Esophagus muscularis mucosa (tissue), 4 donors: ENCODE measurements at places on chromosomes 7 and 10.

GRCh38 chr10:119524720-119525070 lies 17.8 kb downstream of the RGS10 start:
- DNase-seq, result no peak

GRCh38 chr10:79396520-79396919 lies 48.9 kb downstream of the ZCCHC24 start:
- DNase-seq, result no peak

DNA sequence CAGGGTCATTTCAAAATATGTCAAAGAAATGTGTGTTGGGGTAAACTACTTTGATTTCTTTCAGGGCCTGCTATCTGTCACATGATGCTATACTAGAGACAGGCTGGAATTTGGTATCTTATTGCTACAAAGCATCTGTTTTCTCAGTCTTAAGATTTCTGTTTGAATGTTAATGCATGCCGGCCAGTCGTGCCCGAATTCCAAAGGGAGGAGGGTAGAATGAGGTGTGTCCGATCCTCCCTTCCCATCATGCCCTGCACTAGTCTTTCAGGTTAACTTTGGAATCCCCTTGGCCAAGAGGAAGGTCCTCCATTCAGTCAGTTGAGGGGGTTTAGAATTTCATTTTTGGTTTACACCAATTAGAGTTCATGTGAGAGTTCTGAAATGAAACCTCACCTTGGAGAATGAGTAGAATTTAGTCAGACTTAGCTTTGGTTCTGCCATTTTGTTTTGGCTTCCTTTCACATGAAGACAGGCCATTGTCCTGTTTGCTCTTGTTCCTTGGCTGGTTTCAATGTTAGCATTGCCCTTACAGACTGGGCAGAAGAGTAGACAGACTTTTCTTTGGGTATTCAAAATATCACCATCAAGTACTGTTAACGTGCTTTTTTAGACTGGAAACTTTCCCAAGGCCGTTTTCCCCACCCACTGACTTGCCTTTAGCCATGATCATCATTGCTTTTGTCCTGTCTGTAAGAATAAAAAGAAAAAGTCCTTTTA lies 95.8 kb downstream of the CAMK1D start:
- DNase-seq, result no peak

DNA sequence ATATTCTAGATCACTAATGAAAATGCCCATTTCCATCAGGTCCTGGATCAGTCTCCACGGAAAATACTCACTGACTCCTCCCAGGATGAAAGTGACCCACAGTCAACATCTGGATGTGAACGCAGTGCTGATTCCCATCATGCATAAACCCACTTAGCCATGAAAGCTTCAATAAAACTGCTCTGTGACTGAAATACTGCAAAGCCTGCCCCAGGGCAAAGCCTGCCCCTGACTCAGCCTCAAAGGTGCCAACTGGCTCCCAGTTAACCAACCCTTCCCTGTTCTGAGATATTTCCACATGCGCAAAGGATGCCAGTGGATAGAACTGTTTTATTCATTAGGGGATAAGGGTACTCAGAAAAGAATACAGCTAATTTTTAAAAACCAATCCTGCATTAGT lies 24.0 kb downstream of the OSBPL3 start:
- DNase-seq, result no peak

DNA sequence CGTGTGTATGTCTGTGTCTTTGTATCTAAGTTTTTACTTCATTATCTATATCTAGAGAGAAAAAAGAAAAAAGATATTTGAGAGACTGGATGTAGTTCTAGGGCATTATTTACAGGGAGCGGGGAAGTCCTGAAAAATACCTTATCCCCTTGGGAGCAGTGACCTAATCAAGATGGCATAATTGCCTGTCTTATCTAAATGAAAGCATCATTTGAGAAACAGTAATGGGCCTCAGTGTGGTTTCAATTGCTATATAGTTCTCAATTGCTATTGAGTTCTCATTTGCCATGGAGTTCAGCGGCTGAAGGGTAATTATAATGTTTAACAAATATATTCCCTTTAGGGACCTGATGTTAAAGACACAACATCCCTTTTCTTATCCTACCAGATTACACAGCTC lies 216.5 kb downstream of the PLXNA4 start:
- DNase-seq, result no peak

GRCh38 chr7:121038717-121039509 lies 50.4 kb downstream of the CPED1 start:
- no peak for DNase-seq

DNA sequence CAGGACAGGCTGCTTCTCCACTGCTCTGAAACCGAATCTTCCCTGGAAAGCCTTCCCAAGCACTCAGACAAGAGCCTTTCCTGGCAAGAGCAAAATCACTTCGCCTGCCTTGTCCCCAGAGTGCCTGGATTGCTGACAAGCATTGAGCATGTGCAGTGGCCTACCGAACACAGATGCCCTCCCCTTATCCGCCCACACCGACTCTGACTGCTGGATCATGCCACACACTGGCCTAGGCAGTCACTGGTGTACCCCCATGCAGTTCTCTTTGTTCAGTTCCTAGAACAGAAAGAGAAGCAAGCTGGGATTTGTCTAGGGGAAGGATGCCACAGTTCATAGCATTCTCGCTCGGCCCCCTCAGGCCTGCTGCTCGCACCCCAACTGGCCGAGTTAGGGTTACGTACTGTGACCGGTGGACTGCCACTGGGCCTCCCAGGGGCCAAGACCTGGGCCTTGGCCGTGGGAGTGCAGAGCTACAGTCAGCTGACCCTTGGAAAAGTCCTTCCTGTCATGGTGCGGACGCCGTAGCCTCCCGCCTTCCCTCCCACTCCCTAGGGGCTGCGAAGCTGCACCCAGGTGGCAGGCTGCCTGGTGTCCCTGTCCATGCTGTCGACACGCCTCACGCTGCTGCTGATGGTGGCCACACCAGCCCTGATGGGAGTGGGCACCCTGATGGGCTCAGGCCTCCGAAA lies 6.9 kb downstream of the ABCB8 start:
- no peak for DNase-seq

GRCh38 chr10:69337296-69338132 lies 59.2 kb downstream of the HK1 start:
- no peak for DNase-seq

- no peak for DNase-seq
Measured at GRCh38 chr10:89591111-89591795, 53.8 kb downstream of the PANK1 start.

- no peak for DNase-seq
Measured at GRCh38 chr7:2956526-2957368, 86.9 kb downstream of the CARD11 start.

DNA sequence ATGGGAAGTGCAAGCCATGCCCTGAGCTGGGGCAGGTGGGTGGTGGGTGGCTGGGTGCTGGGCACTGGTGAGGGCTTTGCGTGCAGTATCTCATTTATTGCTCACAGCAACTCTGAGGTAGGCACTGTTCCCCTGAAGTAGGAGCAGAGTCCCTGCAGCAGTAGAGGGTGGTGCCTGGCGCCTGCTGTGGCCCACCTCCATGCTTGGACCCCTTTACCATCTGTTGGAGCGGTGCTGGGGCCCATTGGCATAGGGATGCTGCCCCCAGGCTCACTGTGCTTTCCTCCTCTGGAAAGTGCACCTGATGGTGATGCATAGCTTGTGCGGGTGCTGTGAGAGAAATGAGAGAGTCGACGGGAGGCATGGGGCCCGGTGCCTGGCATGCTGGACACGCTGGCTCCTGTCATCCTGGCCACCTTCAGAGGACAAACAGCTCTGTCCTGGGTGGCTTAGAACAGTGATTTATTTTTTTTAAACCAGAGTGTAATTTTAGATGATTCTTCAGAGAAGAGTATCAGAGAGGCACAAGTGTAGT lies 10.4 kb downstream of the SFRP5 start:
- no peak for DNase-seq

GRCh38 chr7:151454305-151454704 lies 14.4 kb upstream of the CRYGN start:
- no peak for DNase-seq

DNA sequence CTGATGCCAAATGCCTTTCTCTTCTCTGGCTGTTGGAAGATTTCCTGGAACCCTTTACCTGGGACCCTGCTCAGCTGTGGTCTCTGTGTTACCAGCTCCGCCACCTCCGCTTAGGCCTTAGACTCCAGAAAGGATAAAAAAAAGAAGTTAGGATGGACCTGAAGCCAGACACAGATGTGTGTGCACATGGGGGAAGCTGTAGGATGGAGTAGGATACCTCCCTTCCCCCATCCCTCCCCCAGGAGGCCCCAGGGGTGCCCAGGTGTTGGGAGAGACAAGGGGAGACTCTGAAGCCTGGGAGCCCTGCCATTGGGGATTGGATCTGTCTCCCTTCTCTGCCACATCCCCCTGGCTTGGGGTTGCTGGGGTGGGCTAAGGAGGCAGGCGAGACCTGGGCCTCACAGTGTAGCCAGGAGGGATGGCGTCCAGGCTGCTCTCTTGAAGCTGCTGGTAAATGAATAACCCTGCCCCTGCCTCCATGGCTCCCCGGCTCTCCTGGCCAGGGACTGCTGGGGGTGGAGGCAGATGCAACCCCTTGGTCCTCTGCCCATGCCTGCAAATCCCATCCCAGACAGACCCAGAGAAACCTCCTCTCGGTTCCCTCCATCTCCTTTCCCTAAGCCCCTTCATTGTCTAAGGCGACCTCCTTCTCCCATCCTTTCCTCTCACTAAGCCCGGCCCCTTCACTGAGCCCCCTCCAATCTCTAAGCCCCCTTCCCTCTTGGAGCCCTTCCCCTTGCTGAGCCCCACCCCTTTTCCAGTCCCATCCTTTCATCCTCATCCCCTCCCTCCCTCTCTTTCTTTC lies 8.0 kb downstream of the CLDN3 start:
- DNase-seq, result no peak

- no peak for DNase-seq
Measured at GRCh38 chr10:132251928-132252327, 55.8 kb downstream of the STK32C start.

DNA sequence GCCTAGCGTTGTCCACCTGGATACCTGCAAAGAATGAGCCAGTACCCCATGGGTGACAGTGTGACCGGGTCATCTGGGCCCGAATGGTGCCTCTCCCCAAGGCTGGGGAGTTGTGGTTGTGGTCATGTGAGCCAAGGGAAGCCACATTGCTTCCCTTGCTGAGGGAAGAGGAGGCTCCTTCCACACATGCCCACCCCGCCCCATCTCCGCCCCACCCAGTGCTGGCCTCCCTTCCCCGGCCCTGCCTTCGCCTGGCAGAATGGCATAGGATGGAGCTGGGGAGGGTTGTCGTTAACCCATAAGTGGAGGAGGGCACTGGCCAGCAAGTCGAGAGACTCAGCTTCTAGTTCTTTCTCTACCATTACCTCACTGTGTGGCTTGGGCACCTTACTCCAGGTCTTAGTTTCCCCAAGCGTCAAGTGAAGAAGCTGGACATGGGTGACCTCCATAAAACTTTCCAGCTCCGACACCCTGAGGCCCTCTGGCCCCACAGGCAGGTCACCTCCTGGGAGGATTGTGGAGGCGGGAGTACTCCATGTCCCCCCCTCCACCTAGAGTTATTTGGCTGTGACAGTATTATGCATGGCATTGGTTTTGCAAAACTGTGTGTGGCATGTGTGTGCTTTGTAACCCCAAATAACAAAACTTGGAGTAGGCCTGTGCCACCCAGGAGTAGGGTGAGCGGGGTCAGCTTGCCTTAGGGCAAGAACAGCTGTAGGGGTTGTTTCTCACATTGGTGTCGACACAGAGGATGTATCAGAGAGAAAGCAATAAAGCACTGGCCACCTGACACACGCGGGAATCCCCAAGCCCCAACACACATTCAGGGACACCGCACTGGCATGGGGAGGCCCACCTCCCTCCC lies 90.5 kb upstream of the MACROH2A2 start:
- peak; percentile 87 for DNase-seq

DNA sequence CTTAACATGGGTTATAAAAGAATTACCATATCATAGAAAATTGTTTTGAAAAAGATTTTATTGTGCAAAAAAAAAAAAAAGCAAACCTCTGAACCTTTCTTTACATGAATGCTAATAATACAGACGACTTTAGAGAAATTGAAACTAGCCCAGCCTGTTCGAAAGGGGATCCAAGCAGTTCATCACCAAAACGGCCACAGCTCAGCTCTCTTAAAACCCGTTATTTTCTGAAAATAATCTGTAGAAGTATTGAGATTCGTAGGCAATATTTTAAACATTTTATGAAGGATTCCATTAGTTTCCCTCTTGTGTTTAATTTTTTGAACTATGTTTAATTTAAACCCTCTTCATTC lies 9.9 kb upstream of the GSAP start:
- DNase-seq, result no peak

- DNase-seq, result no peak
Measured at GRCh38 chr10:17049195-17049594, 80.4 kb downstream of the CUBN start.

DNA sequence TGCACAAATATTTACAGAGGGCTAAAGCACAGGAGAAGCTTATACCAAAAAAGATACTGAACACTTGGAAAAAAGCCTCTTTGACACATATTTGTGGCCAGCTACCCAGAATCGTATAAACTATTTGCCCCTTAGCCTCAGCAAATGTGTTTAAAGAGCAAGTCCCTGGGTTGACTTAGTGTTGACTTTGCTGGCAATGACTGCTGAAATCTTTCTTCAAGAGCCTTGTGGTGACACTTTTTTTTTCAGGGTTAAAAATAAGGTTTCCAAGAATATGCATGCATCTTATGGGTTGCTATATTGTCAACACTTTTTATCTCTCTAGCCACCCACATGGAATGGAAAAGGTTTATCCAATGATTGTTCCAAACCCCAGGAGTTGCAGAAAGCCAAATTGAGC lies 14.9 kb upstream of the PLEKHS1 start:
- no peak for DNase-seq

GRCh38 chr7:109235316-109235715 lies 665.6 kb downstream of the DNAJB9 start:
- no peak for DNase-seq

GRCh38 chr7:46286356-46286755 lies 365.3 kb upstream of the IGFBP3 start:
- DNase-seq, result no peak

GRCh38 chr7:2046581-2047565 lies 185.9 kb downstream of the MAD1L1 start:
- DNase-seq, result no peak

GRCh38 chr10:80829562-80829961 lies 291.9 kb downstream of the SH2D4B start:
- no peak for DNase-seq

DNA sequence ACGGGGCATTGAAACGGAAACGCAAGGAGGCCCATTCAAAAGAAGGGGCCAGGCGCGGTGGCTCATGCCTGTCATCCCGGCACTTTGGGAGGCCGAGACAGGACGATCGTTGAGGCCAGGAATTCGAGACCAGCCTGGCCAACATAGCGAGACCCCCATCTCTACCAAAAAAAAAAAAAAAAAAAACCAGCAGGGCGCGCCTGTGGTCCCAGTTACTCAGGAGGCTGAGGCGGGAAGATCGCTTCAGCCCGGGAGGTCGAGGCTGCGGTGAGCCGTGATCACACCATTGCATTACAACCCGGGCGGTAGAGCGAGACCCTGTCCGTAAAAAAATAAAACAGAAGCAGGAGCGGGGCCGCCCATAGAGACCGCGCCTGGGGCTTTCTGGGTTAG lies 396 bp downstream of the PSMG3 start:
- DNase-seq, result no peak
